Thymus (tissue), 14 donors: ENCODE measurements at places on chromosomes 7 and 10. TPM values are rescaled to one million over a fixed set of nuclear protein-coding genes. Genes with fewer than 3 reads are reported as not detected.

Gene NEUROG3
- not detected for total RNA-seq

Gene PPP1R17
- total RNA-seq = 0.14 TPM

DNA sequence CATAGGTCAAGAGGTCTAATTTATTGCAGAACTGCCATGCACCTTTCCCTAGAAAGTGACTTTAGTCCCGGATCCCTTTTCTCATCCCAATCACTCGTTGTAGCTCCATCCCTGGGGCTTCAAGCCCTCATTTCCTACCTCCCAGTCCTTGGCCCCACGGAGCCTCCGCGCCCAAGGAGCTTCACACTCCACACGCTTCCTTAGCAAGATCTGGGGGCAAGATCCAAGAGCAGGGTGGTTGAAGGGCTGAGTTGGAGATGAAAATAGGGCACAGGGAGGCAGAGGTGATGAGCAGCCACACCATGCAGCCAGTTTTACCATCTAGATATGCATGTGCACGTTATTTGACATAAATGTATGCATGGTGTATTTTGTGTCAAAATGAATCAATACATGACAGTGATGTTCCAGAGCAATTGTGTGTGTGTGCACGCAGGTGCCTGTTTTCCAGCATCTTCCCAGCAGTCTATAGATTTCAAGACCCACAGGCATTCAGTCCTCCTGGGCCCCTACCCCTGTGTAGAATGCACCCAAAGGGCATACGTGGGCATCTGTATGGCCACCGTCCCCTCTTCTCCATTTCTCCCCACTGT, 6.0 kb upstream of the TRPV6 start:
- H3K4me3 ChIP-seq = no peak overlapping the region
- DNase-seq = no peak
- no peaks in the 10 kb centered on the region for H3K36me3 ChIP-seq
- H3K27me3 ChIP-seq = no peaks in the 10 kb centered on the region

DNA sequence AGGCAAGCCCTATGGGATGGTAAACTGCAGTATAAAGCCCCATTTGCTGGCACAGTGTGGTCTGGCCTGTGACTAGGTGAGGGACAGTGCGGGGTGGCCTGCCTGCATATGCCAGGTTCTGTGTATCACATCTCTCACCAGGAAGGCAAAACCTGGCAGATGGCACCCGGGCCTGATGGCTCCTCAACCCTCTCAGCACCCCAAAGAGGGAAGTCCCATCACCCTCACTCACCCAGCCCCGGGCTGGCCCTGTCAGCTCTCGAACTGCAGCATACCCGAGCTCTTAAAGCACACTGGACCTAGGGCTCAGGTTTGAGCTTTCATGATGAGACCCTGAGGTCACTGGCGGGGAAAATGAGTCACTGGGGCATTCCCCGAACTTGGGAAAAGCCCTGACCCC, 130.5 kb downstream of the LHPP start:
- peaks cover 3% of the 10 kb centered on the region for H3K36me3 ChIP-seq
- H3K27me3 ChIP-seq = no peaks in the 10 kb centered on the region
- no peak overlapping the region for H3K27ac ChIP-seq
- peaks cover 17% of the 10 kb centered on the region for H3K4me1 ChIP-seq
- H3K4me3 ChIP-seq = no peak overlapping the region
- no peak for DNase-seq

GRCh38 chr7:131563918-131564317, 7.5 kb upstream of the PODXL start:
- no peak overlapping the region for H3K4me3 ChIP-seq
- no peak for DNase-seq

DNA sequence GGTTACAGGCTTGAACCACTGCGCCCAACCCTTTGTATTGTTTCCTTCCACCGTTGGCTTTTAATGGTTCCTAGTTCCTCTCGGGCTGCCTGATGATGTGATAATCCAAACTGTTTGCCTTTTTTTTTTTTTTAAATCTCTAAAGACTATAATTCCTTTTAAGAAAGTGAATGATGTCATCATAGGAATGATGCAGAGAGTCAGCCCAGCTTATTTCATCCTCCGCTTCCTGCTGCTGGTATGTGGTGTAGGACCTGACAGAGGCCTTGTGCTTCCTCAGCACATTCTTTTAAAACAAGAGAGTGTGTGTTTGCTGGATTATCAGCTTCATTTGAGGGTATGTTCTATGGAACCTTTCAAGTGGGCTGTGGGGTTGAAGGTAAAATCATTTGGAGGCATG, 241.4 kb downstream of the LRMDA start:
- no peaks in the 10 kb centered on the region for H3K27me3 ChIP-seq
- no peaks in the 10 kb centered on the region for H3K36me3 ChIP-seq
- no peak for DNase-seq
- no peak overlapping the region for H3K4me3 ChIP-seq
